ENCODE measurements at places on chromosomes 4 and X.

GRCh38 chr4:56728512-56728911, 47.4 kb upstream of the HOPX start:
- DNase-seq: peak; percentile 81

DNA sequence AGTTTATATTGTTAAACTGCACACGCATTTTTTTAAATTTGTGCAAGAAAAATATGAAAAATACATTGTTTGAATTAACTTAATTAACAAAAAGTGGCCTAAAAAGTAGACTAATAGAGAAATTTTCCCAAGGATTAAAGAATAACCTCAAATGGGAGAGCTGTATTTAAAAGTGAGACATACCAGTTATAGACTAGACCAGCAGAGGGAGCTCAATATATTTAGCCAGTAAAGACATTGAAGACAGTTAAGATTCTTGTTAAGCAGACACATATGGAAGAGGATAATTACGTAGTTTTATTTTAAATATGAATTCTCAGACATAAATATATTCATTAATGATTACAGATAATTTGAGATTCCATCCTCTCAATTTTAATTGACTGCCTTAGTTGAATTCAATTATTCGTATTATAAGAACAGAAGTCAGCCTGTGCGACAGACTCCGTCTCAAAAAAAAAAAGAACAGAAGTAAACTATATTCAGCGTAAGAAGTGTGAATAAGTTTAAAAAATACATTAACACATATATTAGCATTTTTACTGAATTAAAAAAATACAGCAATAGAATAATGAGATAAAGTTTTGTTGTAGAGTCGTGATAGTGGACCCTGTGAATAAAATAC, 64.8 kb downstream of the GLRA3 start:
- peak; percentile 14 for DNase-seq

GRCh38 chrX:134670134-134670924, 12.1 kb upstream of the PLAC1 start:
- peak; percentile 34 for DNase-seq

- no peak for DNase-seq
Measured at GRCh38 chr4:173012608-173013007, 156.0 kb upstream of the GALNT7 start.

DNA sequence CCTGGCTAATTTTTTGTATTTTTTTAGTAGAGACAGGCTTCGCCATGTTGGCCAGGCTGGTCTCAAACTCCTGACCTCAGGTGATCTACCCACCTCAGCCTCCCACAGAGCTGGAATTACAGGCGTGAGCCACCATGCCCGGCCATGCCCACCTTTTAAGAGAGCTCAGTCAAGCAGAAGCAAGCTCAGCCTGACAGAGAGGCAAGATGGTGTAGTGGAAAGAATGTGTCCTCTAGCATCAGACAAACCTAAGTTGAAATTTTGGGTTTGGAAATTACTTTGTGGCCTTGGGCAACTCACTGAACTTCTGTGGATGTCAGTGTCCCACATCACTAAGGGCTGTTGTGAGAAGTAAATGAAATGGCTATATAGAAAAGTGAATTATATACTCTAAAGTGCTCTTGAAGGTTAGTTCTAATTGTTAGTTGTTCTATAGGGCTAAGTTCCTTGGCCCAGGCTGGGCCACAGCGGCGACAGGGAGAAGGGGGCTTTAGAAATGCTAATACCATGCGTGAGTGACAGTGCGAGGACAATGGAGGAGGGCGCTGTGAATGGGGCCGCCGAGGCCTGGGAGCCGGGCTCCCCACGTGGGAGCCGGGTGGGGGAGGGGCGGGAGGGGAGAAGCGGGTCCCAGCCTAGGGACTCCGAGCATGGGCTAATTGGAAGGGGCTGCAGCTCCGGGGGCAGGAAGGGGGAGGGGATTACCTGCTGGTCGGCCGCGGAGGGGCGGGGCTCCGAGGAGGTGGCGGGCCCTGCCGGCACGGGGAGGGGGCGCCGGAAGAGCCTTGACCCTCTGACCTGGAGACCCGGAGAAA, 15.6 kb downstream of the PJA1 start:
- DNase-seq: no peak

DNA sequence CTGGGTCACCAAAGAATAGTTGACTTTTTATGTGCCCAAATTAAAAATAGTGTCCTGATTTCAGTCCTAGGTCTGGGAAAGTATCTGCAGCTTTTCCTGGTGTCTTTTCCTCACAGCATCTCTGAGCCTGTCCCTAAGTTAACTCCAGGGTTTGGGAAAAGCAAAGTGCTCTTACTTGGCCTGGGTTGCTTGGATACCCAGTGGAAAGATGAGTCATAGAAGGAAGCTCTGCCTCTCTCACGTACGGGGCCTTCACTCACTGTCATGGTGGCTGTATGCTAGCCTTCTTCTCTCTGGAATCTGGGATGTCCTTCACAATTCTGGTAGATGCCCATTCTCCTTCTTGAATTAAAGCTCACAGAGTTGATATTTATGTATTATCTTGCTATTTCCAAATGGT, 607.3 kb downstream of the ANKRD50 start:
- DNase-seq: no peak

DNA sequence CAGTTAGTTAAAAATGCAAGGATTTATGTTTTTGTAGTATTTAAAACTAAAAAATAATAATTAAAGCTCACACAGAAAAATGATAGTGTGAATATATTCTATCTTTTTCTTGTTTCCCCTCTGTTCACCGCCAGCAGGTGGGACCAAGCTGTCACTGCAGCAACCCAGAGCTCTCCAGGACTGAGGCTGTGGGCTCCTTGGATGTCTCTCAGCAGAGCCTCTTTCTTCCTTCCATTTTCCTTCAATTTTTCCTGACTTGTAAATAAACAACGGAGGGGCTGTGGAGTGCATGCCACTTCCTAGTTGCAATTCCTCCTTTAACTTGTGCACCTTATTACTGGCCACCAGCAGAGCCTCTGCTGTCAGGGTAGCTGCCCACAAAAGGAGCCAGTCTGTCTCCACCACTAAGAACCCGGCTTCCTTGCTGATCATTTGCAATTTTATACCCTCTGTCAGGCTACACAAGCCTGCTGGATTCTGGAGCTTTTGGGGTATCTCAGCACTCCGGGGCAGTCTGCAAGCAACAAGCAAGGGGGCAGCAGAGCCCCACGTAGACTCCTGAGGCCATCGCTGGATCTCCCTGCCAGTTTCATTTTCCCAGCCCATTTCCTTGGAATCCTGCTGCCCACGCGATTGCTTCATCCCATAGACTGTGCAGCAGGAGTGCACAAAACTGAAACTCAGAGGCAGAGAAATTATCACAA, 1467.4 kb downstream of the C4orf33 start:
- DNase-seq: no peak

DNA sequence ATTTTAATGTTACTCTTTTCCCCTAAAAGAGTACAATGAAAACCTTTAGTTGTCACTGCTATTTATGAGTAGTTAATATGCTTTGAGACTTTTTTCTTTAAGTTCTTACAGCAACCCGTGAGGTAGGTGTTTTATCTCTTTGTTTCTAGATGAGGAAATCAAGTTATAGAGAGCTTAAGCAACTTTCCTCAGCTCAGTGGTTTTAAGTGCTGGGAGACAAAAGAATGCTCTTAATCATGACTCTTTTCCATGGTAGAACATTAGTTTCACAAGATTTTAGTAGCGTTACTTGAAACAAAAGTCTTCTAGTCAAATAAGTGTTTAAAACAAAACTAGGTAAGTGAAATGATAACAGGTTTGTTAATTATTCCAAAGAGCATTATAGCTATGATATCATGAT, 354.7 kb upstream of the PITX2 start:
- DNase-seq: no peak

GRCh38 chr4:176638992-176639391, 153.7 kb downstream of the VEGFC start:
- DNase-seq: no peak

- DNase-seq: no peak
Measured at GRCh38 chr4:86974551-86974994, 39.8 kb downstream of the AFF1 start.

DNA sequence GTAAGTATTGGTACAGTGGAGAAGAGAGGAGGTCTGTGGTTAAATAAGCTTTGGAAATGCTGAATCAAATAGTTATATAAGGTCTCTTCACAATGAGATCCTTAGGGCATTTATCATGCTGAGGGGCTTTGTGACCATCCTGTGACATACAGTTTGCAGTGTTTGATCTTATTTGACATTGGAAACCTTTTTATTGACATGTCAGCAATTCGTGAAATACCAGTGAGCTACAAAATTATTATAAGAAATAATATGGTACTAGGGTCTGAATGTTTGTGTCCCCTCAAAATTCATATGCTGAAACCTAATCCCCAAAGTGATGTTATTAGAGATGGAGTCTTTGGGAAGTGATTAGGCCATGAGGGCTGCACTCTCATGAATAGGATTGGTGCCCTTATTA, 98.4 kb downstream of the MID1IP1 start:
- DNase-seq: no peak

DNA sequence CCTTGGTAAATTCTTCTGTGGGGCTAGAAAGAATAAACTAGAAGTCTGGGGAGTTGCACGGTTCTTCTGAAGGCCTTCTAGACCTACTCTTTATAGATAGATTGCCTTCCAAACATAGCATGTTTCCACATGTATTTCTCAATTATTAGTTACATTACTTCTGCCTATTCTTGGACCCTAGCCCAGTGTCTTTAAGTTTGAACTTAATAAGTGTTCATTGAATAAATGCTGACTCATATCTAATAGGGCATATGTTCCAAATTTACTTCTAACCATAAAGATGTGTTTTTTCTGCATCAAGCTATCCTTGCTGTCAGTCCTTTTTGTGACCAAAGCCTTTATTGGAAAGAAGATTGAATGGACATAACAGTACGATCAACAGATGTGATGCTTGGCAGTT, 503.6 kb upstream of the ZFP42 start:
- DNase-seq: no peak

GRCh38 chr4:42554072-42554471, 102.8 kb downstream of the ATP8A1 start:
- DNase-seq: no peak

GRCh38 chrX:64975491-64975890, 759 bp downstream of the ZC4H2 start:
- DNase-seq: peak; percentile 8

DNA sequence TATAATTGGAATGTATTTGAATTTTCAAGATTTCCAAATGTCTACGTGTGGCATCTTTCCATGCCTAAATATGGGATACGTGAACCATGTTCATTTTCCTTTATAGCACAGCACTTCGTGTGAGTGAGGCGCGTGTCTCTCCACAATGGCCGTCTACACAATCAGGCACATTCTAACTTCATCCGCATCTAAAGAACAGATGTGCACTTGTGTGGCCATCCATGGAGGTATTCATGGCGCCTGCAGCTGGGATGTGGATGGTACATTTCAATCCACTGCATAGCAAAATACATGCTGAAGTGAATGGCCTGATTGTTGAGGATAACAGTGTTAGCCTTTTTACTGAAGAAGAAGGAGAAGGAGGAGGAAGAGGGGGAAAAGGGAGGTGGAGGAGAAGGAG, 34.5 kb upstream of the TRIM2 start:
- DNase-seq: no peak

DNA sequence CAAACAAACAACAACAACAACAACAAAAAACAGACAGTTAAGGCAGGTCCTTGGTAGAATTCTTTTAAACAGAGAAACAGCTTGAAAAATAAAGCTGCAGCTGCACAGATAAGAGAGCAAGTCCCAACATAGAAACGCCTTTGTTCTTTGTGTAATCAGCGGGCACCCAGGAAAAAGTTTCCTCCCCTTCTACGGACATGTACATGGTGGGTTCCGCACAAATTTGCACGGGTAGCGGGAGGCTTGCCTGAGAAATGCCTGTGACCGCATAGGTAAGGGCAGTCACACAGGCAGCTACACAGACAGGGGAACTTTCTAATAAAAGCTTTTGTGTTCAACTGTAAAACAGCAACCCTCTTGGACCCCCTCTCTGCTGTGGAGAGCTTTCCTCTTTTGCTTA, 25.7 kb upstream of the CT47A1 start:
- DNase-seq: no peak

- no peak for DNase-seq
Measured at GRCh38 chr4:61003301-61003700, 196.8 kb upstream of the ADGRL3 start.

- DNase-seq: no peak
Measured at GRCh38 chr4:184433258-184433892, 41.0 kb downstream of the IRF2 start.

Data from dermis microvascular lymphatic vessel endothelial cell (primary cell).